Articular chondrocyte of knee joint (primary cell): ENCODE measurements at places on chromosomes 2 and 18. TPM values are rescaled to one million over a fixed set of nuclear protein-coding genes. Genes with fewer than 3 reads are reported as not detected.

SMARCAL1 gene
- 17.9 and 19.1 TPM in 2 replicates for total RNA-seq

GPR155 gene
- total RNA-seq, result 4.1 and 5.8 TPM in 2 replicates

C2orf66 gene
- total RNA-seq, result 0.13 and 0.32 TPM in 2 replicates

CNOT11 gene
- 43.3 and 45.1 TPM in 2 replicates for total RNA-seq

PPM1G gene
- 51.8 and 52.4 TPM in 2 replicates for total RNA-seq

GAL3ST2 gene
- total RNA-seq, result 0.26 TPM in 1 of 2 replicates, not detected in the other

MCEE gene
- 14.1 and 21.8 TPM in 2 replicates for total RNA-seq

SLC30A3 gene
- under 0.01 TPM in 1 of 2 replicates, not detected in the other for total RNA-seq
